ENCODE measurements at places on chromosomes 13 and 19. TPM values are rescaled to one million over a fixed set of nuclear protein-coding genes. Genes with fewer than 3 reads are reported as not detected.

- no peak overlapping the region for H3K4me3 ChIP-seq
- H3K27me3 ChIP-seq: no peaks in the 10 kb centered on the region
- H3K4me1 ChIP-seq: no peaks in the 10 kb centered on the region
- no peak for DNase-seq
These were observed 20.5 kb downstream of the CEACAM4 start for GRCh38 chr19:41606215-41606837.

The PET100 gene
- total RNA-seq: 112 TPM

- H3K27ac ChIP-seq: no peak overlapping the region
- H3K36me3 ChIP-seq: no peaks in the 10 kb centered on the region
- no peaks in the 10 kb centered on the region for H3K27me3 ChIP-seq
- DNase-seq: no peak
- H3K4me3 ChIP-seq: no peak overlapping the region
These were observed 1390.7 kb downstream of the SLITRK5 start for GRCh38 chr13:89061821-89062220.

The PLIN4 gene
- total RNA-seq: 2.2 TPM

The ZSCAN5A gene
- total RNA-seq: 18.1 TPM

The MISP3 gene
- total RNA-seq: 8.7 TPM

The TNFSF9 gene
- 1.1 TPM for total RNA-seq

DNA sequence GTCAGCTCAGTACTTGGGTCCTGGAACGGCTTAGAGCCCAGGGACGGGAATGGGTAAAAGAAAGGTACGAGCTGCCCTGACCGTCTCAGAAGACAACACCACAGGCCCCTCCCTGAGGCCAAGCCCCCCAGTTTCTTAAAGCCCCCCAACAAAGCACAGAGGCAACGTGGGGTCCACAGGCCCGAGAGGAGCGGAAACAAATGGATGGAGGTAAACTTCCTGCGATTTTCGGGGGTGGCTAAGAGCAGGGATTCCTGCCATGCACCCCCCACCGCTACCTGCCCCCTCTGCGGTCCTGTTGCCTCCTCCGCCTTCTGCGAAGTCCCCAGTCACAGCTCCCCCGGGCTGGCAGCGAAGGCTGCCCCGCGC, 48.2 kb downstream of the PTPRS start:
- H3K4me1 ChIP-seq: peaks cover 8% of the 10 kb centered on the region
- H3K36me3 ChIP-seq: no peaks in the 10 kb centered on the region
- peak; percentile 80 for DNase-seq
- H3K4me3 ChIP-seq: peak overlapping the region; percentile 48
- no peaks in the 10 kb centered on the region for H3K27me3 ChIP-seq
- H3K27ac ChIP-seq: no peak overlapping the region

The CGB1 gene
- total RNA-seq: not detected

The METTL21C gene
- total RNA-seq: not detected

- DNase-seq: no peak
- H3K36me3 ChIP-seq: peaks cover 42% of the 10 kb centered on the region
- no peaks in the 10 kb centered on the region for H3K27me3 ChIP-seq
- no peak overlapping the region for H3K27ac ChIP-seq
These were observed 20.7 kb downstream of the AKAP8 start for GRCh38 chr19:15358918-15359317.

DNA sequence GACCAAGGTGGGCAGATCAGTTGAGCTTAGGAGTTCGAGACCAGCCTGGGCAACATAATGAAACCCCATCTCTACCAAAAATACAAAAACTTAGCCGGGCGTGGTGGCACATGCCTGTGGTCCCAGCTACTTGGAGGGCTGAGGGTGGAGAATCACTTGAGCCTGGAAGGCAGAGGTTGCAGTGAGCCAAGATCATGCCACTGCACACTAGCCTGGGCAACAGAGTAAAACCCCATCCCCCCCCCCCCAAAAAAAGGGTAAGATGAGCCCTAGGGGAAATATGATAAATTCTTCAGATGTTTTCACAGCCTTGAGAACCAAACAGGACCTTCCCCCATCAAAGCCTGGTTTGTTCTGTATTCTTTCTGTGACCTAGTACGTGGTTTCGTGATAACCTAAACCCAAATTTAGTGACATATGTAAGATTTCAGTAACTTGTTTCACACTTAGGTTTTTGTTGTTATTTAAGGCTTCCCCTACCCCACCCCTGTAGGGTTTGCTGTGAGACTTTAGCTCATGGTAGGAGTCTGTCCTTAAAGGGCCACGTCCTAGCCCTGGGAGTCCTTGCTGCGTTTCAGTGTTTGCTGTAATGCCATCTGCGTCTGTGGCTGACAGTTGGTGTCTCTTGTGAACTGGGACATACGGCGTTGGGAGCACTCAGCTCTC, 49.6 kb downstream of the MYO9B start:
- no peaks in the 10 kb centered on the region for H3K4me1 ChIP-seq
- no peak overlapping the region for H3K27ac ChIP-seq
- H3K4me3 ChIP-seq: no peak overlapping the region

The ZNF90 gene
- total RNA-seq: 4.7 TPM

DNA sequence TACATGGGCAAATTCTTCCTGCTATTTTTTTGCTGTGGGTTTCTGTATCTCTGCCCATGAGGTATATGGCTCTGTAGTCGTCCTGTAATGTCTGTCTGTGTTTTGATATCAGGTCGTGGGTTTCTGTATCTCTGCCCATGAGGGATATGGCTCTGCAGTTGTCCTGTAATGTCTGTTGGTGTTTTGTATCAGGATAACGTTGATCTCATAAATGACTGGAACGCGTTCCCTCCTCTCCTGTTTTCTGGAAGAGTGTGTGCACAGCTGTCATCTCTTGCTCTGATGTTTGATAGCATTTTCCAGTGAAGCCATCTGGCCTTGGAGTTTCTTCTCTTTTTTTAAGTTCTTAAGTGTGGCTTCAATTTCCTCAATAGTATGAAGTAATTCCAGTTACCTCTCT, 57.2 kb downstream of the SOX1 start:
- H3K27me3 ChIP-seq: peaks cover 2% of the 10 kb centered on the region
- no peak overlapping the region for H3K4me3 ChIP-seq
- no peak for DNase-seq
- H3K27ac ChIP-seq: no peak overlapping the region

DNA sequence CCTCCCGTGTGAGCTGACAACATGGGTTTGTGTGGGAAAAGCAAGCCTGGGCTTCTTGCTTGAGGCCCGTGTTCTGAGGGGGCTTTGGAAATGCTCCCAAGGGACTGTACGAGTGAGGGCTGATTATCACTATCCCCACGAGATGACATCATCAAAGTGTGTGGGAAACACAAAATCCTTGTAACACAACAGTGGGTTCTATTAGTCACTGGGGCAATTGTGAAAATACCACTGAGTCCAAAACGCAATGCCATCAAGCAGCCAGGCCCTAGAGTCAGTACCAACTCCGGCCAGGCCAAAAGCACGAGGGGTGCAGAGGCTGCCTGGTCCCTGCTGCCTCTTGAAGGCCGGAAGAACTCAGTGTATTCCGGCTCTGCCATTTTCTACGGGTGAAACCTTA, 29.6 kb downstream of the CAPS start:
- peaks cover 5% of the 10 kb centered on the region for H3K4me1 ChIP-seq
- no peak for DNase-seq

DNA sequence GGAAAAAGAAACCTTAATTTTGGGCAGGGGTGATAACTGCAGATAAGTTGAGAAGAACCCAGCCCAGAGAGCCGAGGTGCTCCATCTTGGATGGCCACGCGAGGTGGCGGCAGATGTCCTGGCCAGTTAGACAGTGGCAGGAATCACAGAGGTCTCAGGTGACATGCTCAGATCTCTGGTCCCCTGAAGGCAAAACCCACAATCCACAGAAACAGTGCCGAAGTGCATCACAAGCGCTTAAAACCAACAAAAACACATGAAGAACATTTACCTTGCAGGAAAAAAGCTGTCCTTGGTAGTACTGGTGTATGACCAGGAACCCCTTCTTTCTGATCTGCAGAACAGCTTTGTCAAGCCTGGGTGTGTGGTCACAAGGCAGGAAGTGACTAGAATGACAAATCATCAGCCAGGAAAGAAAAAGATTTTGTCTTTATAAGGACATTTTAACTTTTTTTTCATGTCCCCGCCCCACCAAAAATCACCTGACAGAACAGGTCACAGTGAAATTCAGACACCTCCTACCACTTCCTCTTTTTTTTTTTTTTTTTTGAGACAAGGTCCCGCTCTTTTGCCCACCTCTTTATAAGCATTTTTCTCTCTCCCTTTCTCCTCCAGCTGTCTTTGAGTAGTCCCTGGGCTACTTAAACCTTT, at the start of gene LCP1:
Gene LCP1, minus strand, starts transcription at position 338 of the 651 bp plus-strand sequence. CDS start 22,515 bp downstream, outside the sequence.
- no peaks in the 10 kb centered on the region for H3K4me1 ChIP-seq
- H3K36me3 ChIP-seq: no peaks in the 10 kb centered on the region
- H3K27me3 ChIP-seq: no peaks in the 10 kb centered on the region
- no peak for DNase-seq

DNA sequence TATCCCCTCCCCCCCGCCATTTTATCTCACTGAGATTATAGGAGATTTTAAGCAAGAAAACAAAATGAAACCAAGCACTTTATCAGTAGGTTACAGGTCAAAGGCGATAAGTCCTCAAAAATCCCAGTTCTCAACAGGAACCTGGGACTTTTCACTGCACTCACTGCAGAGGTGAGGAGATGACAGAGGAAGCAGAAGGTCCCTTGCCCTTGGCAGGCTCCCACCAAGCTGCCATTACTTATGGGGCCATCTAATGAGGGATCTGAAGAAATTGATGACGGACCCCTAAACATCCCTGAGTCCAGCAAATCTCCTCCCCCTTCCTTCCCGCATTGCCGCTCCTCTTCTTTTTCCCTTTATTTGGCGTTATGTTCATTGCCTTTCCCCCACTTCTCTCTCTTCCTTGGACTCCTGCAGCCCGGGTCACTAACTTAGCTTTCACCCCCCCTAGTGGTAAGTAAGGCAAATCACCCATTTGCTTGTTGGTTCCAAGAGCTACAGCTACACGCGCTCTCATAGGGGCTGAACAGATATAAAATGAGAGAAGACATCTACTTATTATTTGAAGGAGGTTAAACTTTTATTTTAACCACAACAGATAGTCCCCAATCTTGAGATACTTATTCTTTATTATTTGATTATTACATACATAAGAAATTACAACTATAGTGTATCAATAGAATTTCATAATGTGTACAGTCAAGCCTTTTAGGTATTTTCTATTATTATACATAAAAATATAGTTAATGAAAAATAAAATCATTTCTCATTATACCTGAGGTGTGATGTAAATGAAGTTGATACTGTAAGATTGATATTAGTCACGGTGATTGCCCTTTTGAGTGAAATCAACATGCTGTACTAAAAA, 52.0 kb upstream of the ARGLU1 start:
- H3K27ac ChIP-seq: no peak overlapping the region
- H3K4me1 ChIP-seq: no peaks in the 10 kb centered on the region
- H3K27me3 ChIP-seq: no peaks in the 10 kb centered on the region
- H3K4me3 ChIP-seq: no peak overlapping the region

The SBNO2 gene
- 156 TPM for total RNA-seq

The BSPH1 gene
- total RNA-seq: not detected

DNA sequence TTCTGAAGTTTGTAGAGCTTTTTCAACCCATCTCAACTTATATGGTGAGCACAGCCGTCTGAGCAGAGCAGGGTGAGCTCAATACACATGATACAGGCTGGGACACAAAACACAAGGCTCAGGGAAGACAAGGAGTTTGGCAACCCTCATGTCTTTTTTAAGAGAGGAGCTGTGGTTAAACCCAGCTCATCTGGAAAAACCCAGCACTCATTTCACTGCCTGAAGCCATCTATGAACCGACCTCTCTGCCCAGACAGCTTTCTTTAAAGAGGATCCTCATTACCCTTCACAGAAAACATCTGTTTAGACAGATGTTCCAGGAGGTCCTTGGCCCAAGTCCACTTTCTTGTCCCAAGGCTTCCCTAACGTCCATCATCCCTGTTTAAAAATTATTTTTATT, 170.0 kb upstream of the TSHZ3 start:
- H3K27ac ChIP-seq: no peak overlapping the region
- H3K4me1 ChIP-seq: no peaks in the 10 kb centered on the region
- H3K4me3 ChIP-seq: no peak overlapping the region
- H3K27me3 ChIP-seq: no peaks in the 10 kb centered on the region

The PNMA8B gene
- total RNA-seq: 1.3 TPM

GRCh38 chr19:43784241-43784980, 3.6 kb upstream of the KCNN4 start:
- no peak overlapping the region for H3K27ac ChIP-seq
- H3K27me3 ChIP-seq: no peaks in the 10 kb centered on the region
- DNase-seq: no peak
- H3K4me3 ChIP-seq: no peak overlapping the region
- no peaks in the 10 kb centered on the region for H3K4me1 ChIP-seq
- no peaks in the 10 kb centered on the region for H3K36me3 ChIP-seq

GRCh38 chr13:40492511-40492910, 173.9 kb downstream of the FOXO1 start:
- DNase-seq: no peak
- no peaks in the 10 kb centered on the region for H3K27me3 ChIP-seq
- H3K4me1 ChIP-seq: peaks cover 7% of the 10 kb centered on the region

The NR1H2 gene
- total RNA-seq: 80.4 TPM

DNA sequence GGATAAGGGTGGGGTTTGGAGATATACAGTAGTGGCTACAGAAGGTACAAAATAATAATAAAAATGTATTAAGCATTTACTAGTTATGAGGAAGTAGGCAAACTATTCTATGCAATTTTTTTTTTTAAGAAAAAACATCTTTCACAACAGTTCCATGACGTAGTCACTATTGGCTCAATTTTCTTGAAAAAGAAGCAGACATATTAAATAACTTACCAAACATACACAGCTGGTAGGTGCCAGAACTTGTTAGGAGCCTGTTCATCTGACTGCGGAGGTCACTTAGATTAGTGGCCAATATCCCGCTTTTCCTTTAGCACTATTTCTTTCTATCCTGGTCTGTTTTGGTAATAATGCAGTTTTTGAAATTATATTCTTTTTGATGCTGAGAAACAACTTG, 593.5 kb downstream of the KCTD12 start:
- H3K27me3 ChIP-seq: no peaks in the 10 kb centered on the region
- H3K36me3 ChIP-seq: no peaks in the 10 kb centered on the region
- no peak overlapping the region for H3K4me3 ChIP-seq
- no peak overlapping the region for H3K27ac ChIP-seq

The FFAR3 gene
- not detected for total RNA-seq

DNA sequence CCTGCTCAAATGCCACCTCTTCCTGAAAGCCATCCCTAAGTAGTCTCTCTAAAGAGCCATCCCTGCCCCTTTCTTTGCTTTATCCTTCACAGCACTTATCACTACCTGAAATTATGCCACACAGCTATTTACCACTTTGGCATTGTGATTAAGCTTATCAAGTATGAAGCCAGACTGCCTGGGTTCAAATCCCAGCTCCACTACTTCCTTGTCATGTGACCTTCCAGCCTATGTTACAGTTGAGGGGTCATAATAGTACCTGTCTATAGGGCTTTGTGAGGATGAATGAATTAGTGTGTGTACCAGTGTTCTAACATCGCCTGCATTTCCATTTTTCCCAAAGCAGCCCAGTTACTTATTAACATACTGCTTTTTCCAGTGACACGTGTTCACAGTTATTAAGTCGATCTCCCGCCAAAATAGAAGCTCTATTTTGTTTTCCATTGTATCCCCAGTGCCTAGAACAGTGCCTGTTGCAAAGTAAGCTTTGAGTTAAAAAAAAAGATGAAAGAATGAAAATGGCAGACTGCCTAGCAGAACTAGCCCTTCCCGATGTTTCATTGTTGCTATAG, 32.8 kb downstream of the ZSWIM9 start:
- peak overlapping the region; percentile 57 for H3K27ac ChIP-seq
- DNase-seq: no peak
- H3K27me3 ChIP-seq: no peaks in the 10 kb centered on the region
- H3K4me1 ChIP-seq: peaks cover 7% of the 10 kb centered on the region
- H3K36me3 ChIP-seq: no peaks in the 10 kb centered on the region

GRCh38 chr13:99371956-99372355, 64.8 kb upstream of the GPR183 start:
- peaks cover 7% of the 10 kb centered on the region for H3K36me3 ChIP-seq
- no peak overlapping the region for H3K27ac ChIP-seq
- H3K4me3 ChIP-seq: no peak overlapping the region
- no peaks in the 10 kb centered on the region for H3K27me3 ChIP-seq
- H3K4me1 ChIP-seq: no peaks in the 10 kb centered on the region

The CERS1 gene
- total RNA-seq: 0.50 TPM

The CRB3 gene
- total RNA-seq: 58.2 TPM

The STOML3 gene
- not detected for total RNA-seq

Measured in kidney (tissue), 22 donors.